ENCODE measurements at places on chromosomes 11 and 22.
A peak's percentile ranks its signal among the peaks of the same experiment; 100 is the strongest.

DNA sequence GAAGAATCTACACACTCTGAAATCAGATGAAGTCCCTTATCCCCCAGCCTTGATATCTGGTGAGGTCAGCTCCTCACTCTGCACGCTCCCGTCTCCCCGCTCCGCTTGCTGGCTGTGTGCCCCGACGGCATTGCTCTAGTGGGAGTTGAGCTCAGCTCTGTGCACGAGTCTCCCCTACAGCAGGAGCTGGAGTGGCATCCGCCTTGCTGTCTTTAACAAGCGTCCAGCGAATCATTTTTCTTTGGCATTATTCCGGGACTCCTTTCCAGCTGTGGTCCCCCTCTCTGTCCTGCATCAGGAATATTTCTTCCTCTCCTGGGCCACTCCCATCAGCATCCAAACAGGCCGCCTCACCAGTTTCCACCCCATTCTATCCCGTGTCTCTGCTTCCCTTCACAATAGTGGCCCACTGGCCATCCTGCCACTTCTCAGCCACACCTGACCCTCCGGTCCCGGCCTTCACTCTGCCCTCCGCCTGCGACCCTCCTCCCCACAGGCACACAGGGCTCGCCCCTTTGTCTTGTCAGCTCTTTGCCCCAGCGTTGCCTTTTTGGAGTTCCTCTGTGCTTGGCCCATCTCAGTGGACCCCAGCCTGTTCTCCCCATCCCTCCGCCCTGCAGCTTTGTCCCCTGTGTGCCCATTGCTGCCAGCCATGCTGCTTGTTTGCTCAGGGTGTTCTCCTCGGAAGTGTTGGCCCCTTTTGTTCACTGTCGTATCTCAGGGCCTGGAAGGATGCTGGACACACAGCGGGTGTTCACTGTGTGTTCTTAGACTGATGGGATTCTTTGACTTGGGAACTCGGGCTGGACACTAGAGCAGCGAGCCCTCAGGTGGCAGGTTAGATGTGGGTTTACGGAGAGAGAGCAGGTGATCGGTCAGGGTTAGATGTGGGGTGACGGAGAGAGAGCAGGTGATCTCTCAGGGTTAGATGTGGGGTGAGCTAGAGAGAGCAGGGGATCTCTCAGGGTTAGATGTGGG is 441.8 kb downstream of the TBC1D22A start:
- DNase-seq = no peak

DNA sequence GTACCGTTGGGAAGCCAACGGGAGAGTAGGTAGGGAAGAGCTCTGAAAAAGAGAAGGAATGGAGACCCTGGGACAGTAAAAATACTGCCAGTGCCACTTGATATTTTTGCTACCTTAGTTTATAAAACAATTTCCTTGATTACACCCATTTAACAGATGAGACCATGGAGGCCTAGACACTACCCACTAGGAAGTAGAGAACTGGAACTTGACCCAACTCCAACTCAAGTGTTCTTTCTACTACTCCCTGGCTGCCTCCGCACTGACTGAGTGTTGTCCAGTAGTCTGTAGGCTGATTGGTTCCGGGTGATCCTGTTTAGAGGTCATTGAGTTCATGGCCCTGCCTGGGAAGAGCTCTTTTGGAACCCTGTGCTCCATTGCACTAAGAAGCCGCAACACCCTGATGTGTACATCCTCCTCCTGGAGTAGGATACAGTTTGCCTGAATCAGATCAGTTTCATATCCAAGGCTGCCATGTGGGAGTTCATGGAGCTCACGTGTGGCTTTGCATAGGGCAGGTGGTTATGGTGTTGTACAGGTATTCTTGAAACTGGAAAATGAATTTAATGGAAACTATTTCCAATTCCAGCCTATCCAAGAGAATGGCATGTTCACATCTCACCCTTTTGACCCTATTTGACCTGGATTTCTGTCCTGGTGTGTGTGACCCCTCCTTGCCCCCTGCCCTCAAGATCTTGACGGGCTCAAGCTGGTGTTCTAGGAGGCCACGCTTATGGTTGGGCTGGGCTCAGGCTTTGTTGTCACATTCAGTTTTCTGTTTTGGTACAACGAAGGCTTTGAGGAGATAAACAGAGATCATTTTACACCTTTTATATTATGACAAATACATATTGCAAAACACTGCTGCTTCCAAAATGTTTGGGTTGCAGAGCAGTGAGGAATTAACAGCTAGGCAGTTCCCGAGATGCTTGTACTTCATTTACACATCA is 102.2 kb upstream of the NNMT start:
- no peak for DNase-seq

DNA sequence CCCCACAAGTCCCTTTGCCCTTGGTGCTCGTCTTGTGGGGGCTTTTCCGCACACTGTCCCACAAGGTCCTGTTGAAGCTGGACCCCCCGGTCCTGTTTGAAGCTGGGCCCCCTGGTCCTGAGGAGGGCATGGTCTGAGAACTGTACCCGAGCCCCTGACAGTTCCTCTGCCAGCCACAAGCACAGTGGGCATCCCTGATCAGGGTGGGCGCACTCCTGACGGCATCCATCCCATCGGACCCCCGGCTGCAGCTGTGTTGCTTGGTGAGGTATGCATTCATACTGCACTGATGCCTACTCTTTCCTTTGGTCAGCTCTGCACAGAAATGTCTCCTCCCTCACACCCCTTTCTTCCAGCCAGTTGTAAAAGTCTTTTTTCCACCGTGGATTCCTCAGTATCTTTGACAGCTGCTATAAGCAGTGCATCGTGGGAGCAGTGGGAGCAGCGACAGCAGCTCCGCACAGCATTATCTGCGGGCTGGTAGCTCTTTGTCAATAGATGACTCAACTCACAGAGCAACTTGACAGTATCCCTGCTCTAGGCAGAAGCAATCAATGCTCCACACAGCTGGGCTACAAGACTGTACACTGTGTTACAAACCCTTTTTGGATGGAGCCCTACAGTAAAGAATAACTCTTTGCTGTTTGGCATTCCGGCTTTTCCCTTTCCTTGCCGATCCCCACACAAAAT is 1030.8 kb upstream of the CCDC90B start:
- DNase-seq = peak; percentile 57

- DNase-seq = no peak
Measured at GRCh38 chr22:24008022-24008283, 2.7 kb upstream of the GSTT4 start.

- DNase-seq = no peak
Measured at GRCh38 chr11:88318017-88318416, 19.5 kb downstream of the CTSC start.

DNA sequence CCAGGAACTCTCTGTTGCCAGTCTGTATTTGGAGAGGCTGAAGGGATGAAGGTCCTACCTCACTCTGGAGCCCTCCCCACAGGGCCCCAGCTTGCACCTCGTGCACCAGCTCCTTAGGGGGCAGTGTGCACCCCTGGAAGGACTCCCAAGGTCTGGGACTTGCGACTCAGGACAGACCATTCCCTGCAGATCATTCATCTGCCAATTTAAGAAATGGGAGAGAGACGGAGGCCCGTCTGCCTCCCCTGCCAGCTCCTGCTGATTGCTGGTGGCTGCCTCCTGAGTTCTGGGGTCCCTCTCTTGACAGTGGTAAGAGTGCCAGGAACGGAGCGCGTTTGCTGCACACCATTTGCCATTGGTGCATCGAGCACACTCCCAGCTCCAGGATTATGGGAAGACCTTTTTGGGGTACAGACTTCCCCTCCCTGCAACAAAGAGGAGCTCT is 27.4 kb upstream of the MALAT1 start:
- peak; percentile 61 for DNase-seq

DNA sequence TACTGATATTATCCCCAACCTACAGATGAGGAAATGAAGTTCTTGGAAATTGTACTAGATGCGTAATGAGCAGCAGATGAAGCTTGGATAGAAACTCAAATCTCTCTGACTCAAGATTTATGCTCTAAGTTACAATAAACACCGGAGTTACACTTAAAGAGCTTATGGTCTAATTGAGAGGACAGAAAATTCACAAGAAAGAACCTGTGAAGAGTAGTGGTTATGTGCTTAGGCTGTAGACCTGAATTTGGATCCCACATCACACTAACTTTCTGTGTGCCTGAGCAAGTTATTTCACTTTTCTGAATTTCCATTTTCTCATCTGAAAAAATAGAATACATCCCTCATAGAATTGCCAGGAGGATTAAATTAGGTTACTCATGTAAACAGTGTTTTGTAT is 58.5 kb downstream of the FLI1 start:
- no peak for DNase-seq

DNA sequence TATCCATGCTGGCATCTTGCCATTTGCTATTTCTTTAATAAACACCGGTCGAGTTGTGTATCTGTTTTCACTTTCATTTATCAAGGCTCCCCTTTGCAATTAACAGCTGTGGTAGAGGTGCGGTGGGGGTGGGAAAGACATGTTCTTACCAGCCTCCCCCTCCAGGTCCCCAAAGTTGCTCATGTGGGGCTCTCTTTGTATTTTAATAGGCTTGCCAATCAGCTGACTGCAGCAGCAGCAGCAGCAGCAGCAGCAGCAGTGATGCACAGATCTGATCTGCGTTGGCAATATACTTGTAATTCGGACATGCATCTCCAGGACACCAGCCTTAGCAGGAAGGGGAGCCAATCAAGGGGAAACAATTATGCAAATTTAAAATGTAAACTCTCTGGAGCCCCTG is 40.3 kb upstream of the E2F8 start:
- no peak for DNase-seq

GRCh38 chr22:27492566-27493201 is 308.9 kb downstream of the MN1 start:
- DNase-seq = no peak

- DNase-seq = no peak
Measured at GRCh38 chr11:76801736-76802135, 18.6 kb downstream of the TSKU start.

DNA sequence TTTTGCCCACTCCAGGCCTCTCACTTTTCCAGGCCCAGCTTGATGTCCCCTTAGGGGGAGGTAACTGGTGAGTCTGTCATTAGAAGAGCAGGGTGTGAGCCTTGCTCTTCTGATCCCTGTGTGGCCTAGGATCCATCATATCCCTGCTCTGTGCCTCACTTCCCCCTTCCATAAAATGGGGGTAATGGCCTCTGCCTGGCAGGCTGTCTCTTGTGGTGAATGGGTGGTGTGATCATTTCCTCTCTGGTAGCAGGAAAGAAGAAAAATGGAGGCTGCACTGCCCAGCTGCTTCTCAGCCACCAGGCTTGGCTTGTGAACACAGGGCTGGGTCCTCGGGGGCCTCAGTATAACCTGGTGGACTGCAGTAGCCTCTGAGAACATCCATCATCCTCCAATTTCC is 5.6 kb downstream of the ARHGEF17 start:
- no peak for DNase-seq

- peak; percentile 43 for DNase-seq
Measured at GRCh38 chr11:100684101-100685065, 2.7 kb upstream of the ARHGAP42 start.

- DNase-seq = no peak
Measured at GRCh38 chr11:596374-596773, 19.4 kb downstream of the IRF7 start.

DNA sequence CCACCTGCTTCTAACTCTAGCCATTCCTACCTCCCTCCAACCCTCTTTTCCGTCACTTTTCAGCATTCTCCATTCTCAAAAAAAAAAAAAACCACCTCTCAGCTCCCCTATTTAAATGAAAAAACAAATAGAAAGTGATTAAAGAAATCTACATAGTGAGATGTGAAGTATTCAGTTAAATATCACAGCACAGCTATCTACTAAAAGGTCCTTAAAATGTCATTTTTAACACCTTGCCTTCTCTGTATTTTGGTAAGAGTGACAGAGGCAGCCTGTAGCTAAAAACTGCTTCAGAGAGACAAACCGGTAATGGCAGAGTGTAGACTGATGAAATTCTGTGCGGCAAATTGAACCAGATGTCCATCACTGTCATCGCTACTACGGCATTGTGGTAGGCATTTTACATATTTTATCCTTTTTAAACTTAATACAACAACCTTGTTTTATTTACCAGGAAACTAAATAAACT is 346 bp upstream of the ALG9 start:
- DNase-seq = no peak

GRCh38 chr11:75814363-75814676 is 690 bp upstream of the UVRAG start:
- no peak for DNase-seq

DNA sequence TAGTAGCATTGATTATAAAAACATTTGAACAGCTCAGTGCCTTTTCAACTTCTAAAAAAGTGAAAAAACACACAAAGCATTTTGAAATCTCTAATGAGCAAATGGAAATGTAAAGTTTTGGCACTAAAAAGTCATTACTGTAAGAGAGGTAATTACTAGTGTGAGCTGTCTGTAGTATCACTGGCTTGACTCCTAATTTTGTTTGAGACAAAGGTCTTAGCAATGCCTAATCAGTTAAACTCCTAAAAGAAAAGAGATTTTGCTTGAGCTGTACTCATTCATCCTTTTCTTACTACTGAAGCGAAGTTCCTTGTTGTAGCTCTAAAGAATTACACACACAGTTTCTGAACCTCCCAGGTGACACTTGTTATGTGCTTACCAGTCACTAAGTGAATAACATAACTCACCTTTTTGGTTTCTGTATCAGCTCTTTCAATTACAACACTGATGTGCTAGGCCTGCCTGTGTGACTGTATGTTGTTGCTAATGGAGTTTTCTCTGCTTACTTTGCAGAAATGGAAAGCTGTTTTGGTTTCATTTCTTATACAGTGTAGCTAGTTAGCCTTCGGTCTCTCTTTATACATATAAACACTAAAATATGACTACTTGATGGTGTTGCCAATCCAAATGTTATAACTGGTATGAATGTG is 924.4 kb upstream of the TENM4 start:
- no peak for DNase-seq

DNA sequence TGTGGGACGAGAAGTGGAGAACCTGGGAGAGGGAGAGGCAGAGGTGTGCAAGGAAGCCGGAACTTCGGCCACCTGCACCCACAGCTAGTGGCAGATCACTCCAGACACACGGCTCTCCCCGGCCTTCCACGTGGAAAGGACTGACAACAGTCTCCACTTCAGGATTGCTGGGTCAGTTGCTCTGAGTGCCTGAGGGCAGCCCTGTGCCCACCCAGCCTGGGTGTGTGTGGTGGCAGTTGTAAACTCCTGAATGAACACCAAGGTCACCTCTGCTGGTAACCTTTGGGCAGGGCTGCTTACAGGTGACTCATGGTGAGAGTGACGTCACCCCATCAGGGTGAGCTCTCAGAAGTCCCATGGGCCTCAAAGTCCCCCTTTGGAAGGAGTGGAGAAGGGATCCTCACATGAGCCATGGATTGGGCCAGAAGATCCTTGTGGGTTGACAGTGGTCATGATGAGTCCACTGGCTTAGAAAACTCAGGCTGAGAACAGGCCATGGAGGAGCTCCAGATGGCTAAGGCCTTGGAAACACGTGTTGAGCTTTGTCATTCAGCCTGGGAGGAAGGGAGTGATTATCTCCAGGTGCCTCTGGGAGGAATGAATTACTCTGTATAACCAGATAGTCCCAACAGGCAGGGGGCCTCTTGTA is 71.3 kb downstream of the BCR start:
- no peak for DNase-seq

GRCh38 chr11:9701799-9702198 is 37.9 kb downstream of the SWAP70 start:
- DNase-seq = peak; percentile 22

Measured in astrocyte of the spinal cord (primary cell).